Erythroblast (primary cell): ENCODE measurements at places on chromosomes 3 and 15.

- no peak for DNase-seq
Observed at GRCh38 chr15:26325495-26325894, 447.4 kb downstream of the GABRB3 start.

DNA sequence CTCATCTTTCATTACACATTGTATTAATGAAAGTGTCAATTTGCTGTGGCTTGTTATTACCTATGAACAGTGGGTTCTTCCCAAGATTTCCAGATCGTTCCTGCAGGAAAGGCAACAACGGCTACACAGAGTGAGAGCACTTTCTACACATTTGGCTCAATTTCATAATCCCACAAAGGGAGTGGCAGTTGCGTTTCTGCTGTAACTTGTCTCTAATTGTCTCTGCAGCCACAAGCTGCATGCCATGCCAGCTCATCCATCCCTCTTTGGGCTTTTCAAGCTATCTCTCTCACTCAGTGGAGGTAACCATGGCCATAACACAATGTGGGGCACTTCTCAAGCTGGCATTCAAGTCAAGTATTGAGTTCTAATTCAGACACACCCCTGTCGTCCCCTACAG lies 27.7 kb upstream of the CPNE4 start:
- DNase-seq, result no peak

- DNase-seq, result no peak
Observed at GRCh38 chr3:53688989-53689388, 157.2 kb downstream of the CHDH start.

DNA sequence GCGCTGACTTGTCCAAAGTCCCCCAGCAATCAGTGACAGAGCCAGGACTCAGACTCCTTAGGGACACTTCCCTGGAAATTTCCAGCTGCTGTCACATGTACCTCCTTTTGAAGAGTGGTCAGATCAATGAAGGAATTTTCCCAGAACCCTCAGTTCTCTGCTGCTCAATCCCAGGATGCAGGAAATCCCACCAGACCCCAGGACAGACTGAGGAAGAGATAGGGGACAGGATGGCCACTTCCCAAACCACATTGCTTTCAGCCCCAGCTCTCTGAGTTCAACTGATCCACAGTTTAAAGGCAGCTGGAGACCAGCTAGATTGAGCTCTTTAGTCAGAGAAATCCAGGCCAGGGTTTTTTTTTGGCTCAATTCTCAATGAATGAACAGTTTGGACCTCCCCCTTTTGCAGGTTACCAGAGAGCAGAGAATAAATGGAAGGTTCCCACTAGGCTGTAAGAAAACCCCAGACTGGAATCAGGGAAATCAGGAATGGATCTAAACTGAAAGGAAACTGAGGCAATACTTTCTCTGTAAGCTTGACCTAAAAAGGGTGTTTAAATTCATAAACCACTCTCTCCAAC lies 1.5 kb downstream of the CYP1A1 start:
- DNase-seq, result no peak

DNA sequence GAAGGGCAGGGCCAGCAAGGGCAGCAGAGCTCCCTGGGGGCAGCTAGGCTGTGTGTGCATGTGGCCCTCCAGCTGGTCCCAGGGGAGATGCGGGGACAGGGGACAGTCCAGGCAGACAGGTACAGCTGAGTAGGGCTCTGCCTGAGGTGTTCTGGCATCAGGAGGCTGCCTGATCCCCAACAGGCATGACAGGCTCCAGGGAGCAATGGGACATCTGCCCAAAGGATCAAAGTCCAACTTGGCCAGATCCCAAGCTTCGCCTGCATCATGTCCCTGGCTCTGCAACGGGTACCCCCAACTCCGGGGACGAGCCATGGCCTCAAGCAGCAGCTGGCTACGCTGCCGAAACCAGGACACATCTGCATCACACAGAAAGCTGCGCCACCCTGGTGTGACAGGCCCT lies 21.8 kb downstream of the ATRIP start:
- DNase-seq, result no peak

DNA sequence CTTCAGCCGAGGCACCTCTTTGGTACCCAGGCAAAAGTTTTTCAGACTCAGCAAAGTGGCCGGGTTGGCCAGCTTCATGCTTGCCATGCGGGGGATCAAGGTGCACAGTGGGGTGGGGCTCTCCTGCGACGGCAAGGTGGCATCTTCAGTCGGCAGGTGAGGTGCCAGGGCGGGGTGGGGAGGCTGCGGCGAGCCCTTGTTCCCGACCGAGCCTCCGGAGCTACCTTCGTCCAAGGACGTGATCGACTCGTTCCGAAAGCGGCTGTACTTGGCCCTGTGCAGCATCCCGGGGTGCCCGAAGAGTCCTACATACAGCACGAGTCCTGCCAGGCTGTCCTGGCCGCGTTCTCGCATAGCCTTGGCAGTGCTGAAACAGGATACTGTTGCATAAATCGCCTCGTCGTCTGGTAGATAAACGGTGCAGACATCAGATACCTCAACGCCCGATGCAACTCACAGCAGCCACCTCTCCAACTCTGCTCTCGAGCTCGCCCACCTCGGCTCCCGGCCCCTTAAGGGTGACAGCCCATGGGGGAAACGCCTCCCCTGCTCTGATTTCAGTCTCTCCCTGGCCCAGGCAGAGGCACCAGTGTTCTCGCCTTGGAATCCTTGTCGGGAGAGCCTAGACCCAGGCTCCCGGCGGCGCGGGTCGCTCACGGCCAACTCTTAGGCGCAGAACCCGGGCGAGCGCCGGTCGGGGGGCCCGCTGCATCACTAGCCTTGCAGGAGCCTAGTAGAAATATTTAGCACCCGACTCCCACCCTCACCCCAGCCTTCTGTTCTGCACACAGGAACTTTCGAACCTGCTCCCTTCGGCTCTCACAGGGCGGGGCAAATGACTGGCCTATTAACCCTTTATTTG lies 826 bp downstream of the SHC4 start:
- peak; percentile 19 for DNase-seq

DNA sequence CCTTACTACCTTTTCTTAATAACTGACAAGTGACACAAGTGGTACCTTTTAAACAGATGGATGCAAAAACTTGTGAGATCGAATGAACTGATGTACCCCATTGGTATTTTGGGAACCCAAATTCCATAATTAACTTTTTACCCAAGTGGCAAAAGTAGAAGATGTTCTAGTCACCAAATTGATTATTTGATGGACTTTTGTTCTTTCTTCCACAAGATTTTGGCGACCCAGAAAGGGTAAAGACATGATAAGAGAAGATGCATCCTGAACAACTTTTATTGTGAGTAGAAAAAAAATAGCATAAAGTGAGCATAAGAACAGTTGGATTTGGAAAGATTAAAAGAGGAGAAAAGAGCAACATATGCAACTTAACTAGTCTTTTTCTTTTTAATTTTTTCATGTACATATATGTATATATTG lies 159.5 kb downstream of the TIGIT start:
- no peak for DNase-seq

GRCh38 chr15:80216911-80217310 lies 35.1 kb downstream of the CTXND1 start:
- DNase-seq, result no peak

GRCh38 chr3:71074423-71074822 lies 509.1 kb downstream of the FOXP1 start:
- no peak for DNase-seq

- DNase-seq, result peak; percentile 72
Observed at GRCh38 chr15:72312605-72313447, 7.1 kb downstream of the CELF6 start.

DNA sequence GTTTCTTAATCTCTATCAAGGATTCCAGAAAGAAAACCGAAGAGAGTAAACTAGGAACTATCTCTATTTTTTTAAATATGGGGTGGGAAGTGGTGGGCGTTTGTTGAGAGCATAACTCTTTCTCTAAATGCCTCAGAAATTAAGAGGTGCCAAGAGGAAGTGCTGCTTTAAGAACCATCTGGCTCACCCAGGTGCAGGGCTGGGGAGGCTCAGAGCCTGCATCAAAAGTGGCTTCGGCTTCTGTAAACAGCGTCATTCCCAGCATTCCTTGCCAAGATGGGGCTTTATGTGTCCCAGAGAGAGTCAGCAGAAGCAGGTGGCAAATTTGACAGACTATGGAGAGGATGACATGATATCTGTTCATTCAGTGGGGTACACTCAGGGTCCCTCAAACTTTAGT lies 123.3 kb upstream of the BFSP2 start:
- no peak for DNase-seq

DNA sequence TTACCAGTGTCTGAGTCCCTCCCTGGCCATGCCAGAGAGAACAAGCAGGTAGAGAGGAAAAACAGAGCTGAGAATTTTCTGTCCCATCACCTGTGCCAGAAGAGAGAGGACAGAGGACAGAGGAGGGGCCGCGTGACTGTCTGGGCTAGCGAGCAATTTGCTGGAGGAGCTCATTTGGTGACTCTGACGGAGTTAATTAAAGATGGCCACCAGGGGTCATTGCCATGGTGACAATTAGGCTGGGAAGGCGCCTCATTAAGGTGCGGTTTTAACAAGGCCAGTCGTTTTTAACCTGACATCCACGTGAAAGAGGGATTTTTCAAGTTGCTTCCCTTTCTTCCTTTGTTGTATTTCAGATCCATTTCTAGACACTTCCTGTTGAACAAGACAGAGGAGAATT lies 72.4 kb downstream of the RHCG start:
- DNase-seq, result no peak

DNA sequence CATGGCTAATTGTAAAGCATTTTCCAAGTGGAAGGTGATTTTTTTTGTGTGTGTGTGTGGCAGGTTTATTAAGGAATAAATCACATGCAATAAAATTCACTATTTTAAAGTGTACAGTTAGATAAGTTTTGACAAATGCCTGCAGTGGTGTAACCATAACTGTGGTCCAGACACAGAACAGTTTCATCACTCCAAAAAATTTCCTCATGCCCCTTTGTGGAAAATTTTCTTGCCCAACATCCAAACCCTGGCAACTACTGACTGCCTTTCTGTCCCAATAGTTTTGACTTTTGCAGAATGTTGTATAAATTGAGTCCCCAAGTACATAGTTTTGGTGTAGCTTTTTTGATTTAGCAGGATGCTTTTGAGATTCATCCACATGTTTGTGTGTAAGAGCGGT lies 135.1 kb upstream of the KLHL25 start:
- no peak for DNase-seq

DNA sequence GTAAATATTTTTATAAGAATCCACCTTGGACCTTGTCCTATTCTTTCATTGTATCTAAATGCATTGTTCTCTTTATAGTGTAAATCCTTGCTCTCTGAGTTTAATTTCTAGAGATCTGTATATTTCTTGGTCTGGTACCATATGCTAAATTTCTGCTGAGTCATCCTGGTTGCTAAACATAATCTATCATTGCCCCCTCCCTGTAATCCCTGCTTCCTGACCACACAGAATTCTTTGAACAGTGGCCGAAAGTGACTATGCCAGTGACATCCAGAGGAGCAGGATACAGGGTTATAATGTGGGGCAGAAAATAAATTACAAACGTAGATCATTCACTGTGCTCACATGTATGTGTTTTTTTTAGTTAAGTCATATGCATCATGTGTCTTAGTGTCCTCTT lies 143.1 kb downstream of the DIPK2A start:
- DNase-seq, result peak; percentile 11

GRCh38 chr3:184514171-184514490 lies 47.5 kb upstream of the EPHB3 start:
- DNase-seq, result no peak
